ENCODE measurements at places on chromosomes 4 and X.

DNA sequence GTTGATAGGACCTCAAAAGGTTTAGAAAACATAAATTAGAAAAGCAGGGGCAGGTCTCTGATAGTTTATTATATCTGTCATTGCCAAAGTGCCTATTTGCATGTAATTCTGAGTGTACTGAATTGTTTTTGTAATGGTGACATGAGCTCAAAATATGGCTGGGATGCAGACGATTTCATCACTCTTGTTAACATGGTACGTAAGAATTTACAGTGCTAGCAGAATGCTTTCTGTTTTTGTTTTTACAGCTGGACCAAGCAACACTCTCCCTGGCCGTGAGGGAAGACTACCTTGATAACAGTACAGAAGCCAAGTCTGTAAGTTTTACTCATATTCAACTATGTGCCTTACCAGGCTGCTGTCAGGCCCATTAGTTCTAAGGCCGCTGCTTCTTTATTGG lies 58.1 kb downstream of the PHEX start:
- DNase-seq: no peak

DNA sequence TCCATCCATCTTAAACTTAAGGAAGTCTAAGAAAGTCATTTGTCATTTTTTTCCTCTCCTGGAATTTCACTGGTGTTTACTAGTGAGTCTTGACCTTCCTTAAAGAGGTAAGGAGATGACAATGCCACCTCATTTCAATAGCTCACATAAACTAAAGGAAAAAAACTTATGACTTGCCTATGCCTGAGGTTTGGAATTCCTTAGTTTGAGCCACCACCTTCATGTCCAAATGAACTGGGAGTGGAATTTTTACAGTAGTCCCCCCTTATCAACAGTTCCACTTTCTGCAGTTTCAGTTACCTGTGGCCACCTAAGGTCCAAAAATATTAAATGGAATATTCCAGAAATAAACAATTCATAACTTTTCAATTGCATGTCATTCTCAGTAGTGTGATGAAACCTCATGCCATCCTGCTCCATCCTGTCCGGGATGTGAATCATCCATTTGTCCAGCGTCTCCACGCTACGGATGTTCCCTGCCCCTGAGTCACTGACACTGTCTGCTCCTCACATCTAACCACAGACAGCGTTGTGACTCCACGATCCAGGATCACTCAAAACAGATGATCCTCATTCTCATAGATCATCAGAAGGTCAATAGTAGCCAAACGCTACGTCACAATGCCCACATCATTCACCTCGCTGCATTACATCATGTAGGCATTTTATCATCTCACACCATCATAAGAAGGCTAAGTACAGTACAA lies 177.4 kb downstream of the SH3KBP1 start:
- DNase-seq: peak; percentile 94

DNA sequence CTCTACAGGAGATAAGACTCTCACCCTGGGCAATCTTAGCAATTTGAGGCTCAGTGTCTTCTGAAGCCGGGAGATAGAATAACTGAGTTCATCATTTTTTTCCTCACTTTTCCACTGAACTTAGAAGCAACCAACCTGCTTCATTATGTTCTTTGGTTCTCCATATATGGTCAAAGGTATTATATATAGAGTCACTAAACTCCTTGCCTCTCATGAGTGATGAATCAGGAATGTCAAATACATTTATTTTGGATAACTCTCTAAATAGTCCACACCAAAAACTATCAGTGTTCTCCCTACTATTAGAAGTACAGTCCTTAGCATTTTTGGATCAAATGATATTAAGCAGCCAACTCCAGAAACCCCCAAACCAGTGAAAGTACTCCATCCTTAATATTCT lies 421.5 kb upstream of the EPHA5 start:
- no peak for DNase-seq

GRCh38 chr4:172390331-172390730 lies 577.1 kb downstream of the GALNTL6 start:
- DNase-seq: peak; percentile 45

GRCh38 chrX:14032406-14032805 lies 2.7 kb upstream of the GEMIN8 start:
- peak; percentile 55 for DNase-seq
